Left colon (tissue), 2 donors: ENCODE measurements at places on chromosomes 16 and 17.

- DNase-seq: peak; percentile 77
These were observed 1.0 kb downstream of the WSB1 start for GRCh38 chr17:27294689-27295630.

GRCh38 chr17:17557796-17558195 is 33.7 kb downstream of the PEMT start:
- DNase-seq: no peak

DNA sequence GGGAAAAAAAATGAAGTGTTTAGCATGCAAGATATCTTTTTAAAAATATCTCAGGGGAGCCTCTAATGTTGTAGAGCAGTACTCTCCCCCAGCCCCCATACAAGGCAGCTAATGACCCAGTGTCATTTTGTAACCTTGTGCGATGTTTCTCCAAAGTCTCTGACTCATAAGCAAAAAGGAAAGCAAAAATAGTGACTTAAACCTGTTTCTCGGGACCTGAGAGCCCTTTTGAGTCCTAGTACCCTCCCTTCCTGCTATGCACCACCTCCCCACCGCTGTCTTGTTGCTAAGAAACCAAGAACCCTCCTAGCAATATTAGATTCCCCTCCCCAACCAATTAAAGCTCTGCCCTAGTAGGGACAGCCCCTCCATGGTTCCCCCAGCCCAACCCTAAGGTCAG is 2.8 kb downstream of the MYCBPAP start:
- DNase-seq: no peak

- DNase-seq: no peak
These were observed 25.3 kb downstream of the MBTPS1 start for GRCh38 chr16:84091460-84091859.

GRCh38 chr16:58269526-58269925 is 25.3 kb downstream of the PRSS54 start:
- no peak for DNase-seq

DNA sequence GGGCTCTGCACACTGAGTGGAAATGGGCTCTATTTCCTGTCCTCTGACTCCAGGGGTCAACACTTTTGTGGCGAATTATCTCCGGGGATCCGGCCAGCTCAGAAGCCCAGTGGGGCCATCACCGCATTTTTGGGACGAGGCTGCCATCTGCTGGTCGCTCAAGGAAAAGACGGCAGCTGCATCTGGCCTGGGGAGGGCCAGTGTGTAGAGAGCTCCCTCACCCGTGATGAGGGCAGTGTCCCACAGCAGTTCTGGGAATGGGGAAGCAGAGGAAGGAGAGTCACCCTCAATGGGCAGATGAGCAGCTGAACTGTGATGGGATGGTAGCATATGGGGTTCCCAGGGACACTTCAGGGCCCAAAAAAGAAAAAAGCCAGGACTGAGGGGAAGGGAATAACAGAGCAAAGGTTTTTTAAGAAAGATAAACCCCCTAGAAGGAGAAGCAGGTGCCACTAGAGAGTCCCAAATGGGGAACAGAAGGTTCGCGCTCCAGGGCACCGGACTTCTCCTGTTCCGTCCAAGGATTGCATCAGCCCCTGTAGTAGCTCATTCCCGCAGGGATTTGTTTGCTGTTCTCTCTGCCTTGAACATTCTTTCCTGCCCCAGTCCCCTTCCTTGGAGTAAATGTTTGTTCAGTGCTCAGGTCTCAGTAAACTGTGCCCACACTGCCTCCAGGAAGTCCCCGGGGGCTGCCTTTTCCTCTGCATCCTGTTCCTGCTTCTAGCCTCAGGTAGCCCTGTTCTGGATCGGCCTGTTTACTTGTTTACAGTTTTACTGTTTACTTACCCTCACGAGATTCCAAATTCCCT is 9.3 kb upstream of the ABCC12 start:
- DNase-seq: peak; percentile 48

DNA sequence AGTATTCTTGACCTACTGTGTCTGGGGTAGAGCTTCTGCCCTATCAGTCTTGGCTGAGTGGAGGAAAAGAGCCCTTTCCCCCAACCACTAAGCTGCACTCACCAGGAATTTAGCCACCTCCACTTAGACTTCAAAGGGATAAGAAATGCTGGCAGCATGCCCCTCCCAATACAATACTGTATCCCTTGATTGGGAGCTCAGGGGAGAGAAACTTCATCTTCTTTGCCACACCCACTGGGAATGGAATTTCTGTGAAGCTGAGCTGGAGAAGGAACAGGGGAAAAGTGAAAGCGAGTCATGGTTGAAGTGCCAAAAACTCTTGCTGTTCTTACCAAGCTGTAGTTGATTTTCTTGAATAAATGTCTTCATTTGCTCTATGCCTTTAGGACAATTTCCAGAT is 68.8 kb downstream of the CEP112 start:
- no peak for DNase-seq

DNA sequence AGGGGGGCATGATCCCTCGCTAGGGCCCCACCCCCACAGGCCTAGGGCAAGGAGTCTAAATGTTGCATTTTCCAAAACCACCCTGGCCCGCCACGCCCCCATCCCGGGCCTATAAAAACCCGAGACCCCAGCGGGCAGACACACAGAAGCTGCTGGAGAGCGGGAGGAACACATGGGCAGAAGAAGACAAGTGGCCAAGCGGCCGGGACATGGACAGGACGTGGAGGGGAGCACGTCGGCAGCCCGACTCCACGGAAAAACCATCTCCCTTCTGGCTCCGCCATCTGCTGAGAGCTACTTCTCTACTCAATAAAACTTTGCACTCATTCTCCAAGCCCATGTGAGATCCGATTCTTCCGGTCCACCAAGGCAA is 34.1 kb upstream of the ENPP7 start:
- no peak for DNase-seq

- DNase-seq: no peak
These were observed 129.6 kb downstream of the CPPED1 start for GRCh38 chr16:12674071-12674470.

GRCh38 chr16:57092786-57093411 is 516 bp downstream of the CPNE2 start:
- DNase-seq: no peak

DNA sequence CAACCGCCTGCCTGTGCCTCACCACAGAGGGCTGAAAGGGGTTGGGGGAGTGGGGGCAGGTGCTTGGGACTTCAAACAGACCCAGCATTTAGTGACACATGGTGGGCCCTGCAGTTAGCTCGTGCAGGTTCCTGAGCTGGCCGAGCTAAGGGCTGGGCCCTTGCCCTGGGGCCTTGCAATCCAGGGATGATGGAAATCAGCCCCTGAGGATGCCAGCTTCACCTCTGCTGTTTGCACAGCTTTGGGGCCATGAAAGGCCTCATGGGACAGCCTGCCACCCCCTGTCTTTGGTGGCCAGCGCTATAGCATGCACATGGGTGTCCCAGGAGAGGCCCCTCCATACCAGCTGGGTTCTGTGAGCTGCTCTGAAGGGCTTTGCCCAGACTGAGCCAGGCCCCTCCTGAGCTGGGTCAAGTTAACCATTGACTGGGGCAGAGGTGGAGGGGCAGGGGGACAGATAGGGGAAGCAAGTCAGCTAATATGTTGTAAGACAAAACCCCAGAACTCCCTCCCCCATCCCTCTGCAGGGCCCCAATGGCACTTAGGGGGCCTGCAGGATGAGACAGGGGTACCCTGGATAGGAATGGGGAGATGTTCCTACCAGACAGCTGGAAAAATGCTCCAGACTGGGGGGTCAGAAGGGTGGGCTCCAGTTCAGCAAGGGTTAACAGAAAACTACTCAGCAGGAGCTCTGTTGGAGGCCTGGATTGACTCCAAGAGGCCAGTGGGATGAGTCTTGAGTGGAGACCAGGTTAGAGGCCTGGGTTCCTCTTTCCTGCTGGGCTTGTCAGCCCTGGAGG is 692 bp downstream of the PRR15L start:
- DNase-seq: no peak

GRCh38 chr17:10114931-10115535 is 83.4 kb downstream of the GAS7 start:
- DNase-seq: peak; percentile 87

DNA sequence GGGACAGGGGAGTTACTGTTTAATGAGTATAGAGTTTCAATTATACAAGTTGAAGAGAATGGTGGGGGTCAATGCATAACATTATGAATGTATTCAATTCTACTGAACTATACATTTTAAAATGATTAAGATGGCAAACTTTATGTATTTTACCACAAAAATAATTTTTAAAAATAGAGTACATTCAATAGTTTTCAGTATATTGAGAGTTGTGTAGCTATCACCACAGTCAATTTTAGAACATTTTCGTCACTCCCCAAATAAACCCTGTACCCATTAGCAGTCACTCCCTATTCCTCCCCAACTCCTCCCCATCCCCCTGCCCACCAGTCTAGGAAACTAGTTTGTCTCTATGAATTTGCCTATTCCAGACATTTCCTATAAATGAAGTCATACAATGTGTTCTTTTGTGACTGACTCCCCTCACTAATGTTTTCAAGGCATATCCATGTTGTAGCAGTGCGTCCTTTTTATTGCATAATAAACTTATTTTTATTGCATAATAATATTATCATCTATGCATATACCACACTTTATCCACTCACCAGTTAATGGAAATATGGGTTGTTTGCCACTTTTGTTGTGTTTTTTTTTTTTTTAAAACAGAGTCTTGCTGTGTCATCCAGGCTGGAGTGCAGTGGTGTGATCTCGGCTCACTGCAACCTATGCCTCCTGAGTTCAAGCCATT is 52.5 kb upstream of the ERN1 start:
- DNase-seq: no peak

- DNase-seq: no peak
These were observed 39.7 kb downstream of the XYLT1 start for GRCh38 chr16:17431012-17431411.

GRCh38 chr17:74464730-74465377 is 1.6 kb upstream of the CD300A start:
- DNase-seq: no peak

DNA sequence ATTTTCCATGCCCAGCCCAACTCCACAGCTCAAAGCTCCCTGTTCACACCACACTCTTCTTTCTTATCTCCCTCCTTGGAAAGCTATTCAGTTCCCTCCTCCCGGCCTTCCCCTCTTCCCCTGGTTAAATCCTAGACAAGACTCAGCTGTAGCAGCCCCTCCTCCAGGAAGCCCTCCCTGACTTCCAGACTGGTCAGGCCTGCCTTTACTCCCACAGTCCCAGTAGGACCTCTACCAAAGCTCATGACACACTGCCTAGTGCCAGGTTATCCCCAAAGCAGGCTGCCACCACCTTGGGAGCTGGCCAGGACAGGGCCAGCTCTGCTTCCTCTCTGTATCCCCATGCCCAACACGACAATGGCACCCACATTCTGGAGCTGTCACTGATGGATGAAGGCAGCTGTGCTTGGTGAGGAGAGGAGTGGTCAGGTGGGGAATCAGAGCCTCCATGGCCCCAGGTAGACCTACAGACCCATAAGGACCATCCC is 50.0 kb downstream of the BEAN1 start:
- no peak for DNase-seq

GRCh38 chr17:29143894-29144293 is 36.3 kb downstream of the MYO18A start:
- no peak for DNase-seq

GRCh38 chr16:84228256-84228838 is 11.5 kb downstream of the KCNG4 start:
- peak; percentile 17 for DNase-seq

GRCh38 chr16:5447734-5448133 is 350.1 kb upstream of the EEF2KMT start:
- no peak for DNase-seq

- no peak for DNase-seq
These were observed 18.1 kb downstream of the LYRM1 start for GRCh38 chr16:20918486-20919239.

- DNase-seq: no peak
These were observed 116.6 kb upstream of the C17orf78 start for GRCh38 chr17:37259030-37259735.

GRCh38 chr17:73690676-73691075 is 46.4 kb upstream of the SDK2 start:
- no peak for DNase-seq

GRCh38 chr17:28948342-28948741 is 3.0 kb downstream of the PHF12 start:
- DNase-seq: no peak

GRCh38 chr17:47676199-47676472 is 17.8 kb upstream of the TBKBP1 start:
- no peak for DNase-seq

- no peak for DNase-seq
These were observed 186.0 kb upstream of the ZNF469 start for GRCh38 chr16:88196471-88197400.

- peak; percentile 81 for DNase-seq
These were observed 14.4 kb upstream of the METRNL start for GRCh38 chr17:83064732-83065659.

DNA sequence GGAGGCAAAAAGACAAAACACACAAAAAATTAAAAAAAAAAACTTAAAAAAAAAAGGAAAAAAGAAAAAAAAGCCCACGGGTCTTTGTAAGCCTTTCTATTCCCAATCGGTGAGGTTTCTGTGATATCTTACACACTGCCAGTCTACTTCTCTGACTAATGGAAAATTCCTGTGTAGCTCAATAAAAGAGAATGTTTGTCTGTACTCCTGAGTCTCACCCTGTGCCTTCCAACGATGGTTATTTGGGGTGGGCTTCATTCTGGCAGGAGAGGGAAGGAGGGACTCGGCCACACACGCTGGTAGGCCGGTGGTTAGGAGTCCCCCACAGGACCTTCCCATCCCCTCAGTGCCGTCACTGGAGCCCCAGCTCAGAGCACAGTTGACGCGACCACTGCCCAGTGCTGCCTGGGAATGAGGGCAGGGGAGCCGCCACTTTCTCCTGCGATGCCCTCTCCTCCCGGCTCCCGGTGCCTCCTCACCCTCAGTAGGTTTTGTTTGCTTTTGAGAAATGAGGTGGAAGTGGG is 68.0 kb downstream of the AMFR start:
- peak; percentile 20 for DNase-seq

DNA sequence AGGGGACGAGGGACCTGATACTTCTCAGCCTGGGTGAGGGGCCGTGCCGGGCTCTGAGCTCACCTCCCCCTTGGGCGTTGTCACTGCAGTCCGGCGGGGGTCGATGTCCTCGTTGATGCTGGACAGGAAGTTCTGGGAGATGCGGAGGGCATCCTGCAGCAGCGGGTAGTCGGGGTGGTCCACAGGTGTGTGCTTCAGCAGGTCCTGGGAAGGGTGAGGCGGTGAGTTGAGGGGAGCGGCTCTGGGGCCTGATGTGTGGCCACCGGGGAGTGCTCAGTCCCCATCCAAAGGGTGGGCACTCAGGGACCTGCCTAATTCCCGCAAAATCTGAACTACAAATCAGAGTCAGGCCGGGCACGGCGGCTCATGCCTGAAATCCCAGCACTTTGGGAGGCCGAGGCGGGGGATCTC is 75.6 kb downstream of the TIMM22 start:
- no peak for DNase-seq

GRCh38 chr16:68740628-68741346 is 3.7 kb downstream of the CDH1 start:
- DNase-seq: no peak

DNA sequence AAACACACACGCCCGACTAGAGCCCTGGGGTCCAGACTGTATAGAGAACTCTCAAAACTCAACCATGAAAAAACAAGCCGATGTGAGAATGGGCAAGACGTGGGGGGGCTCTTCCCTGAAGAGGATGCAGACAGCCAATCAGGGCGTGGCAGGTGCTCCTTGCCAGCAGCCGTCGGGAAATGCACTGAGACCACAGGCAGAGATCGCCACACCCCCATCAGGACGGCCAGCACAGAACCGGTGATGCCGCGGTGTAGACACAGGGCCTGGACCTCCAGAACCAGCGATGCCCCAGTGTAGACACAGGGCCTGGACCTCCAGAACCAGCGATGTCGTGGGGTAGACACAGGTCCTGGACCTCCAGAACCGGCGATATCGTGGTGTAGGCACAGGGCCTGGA is 169.2 kb downstream of the LAT start:
- DNase-seq: no peak
